Gastrocnemius medialis (tissue), 4 donors: ENCODE measurements at places on chromosomes 13 and 19. TPM values are rescaled to one million over a fixed set of nuclear protein-coding genes. Genes with fewer than 3 reads are reported as not detected.

SMIM44 gene
- not detected for total RNA-seq

COL5A3 gene
- total RNA-seq, result 7.2 TPM

PCDH8 gene
- not detected for total RNA-seq

ZNF836 gene
- total RNA-seq, result 4.9 TPM

GRCh38 chr19:50669302-50670101 is 20.3 kb downstream of the C19orf81 start:
- no peak overlapping the region for H3K4me3 ChIP-seq
- no peaks in the 10 kb centered on the region for H3K36me3 ChIP-seq
- no peak for DNase-seq
- no peaks in the 10 kb centered on the region for H3K4me1 ChIP-seq
- H3K27ac ChIP-seq, result no peak overlapping the region

DNA sequence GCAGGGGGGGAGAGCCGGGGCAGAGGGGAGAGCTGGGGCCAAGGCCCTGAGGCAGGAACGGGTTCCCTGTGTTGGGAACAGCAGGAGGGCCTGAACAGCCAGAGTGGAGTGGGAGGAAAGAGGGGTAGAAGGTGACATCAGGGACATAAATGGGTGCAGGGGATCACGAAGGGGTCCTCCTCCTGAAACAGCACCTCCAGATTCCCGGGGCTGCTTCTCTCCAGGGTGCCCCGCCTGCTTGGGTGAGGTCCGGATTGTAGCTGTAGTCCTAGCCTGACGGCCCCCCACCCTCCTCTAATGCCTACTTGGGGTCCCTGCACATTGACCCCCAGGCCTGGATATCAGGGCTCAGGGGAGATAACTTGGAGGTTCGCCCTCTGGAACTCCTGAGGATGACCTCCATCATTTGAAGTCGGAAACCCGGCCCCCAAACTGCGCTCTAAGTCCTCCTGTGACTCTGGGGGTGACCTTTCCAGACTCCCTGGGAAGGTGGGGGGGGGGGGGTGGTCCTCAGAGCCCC is 473 bp upstream of the SCN1B start:
- H3K27me3 ChIP-seq, result no peaks in the 10 kb centered on the region
- DNase-seq, result peak; percentile 56
- peaks cover 55% of the 10 kb centered on the region for H3K4me1 ChIP-seq

DNA sequence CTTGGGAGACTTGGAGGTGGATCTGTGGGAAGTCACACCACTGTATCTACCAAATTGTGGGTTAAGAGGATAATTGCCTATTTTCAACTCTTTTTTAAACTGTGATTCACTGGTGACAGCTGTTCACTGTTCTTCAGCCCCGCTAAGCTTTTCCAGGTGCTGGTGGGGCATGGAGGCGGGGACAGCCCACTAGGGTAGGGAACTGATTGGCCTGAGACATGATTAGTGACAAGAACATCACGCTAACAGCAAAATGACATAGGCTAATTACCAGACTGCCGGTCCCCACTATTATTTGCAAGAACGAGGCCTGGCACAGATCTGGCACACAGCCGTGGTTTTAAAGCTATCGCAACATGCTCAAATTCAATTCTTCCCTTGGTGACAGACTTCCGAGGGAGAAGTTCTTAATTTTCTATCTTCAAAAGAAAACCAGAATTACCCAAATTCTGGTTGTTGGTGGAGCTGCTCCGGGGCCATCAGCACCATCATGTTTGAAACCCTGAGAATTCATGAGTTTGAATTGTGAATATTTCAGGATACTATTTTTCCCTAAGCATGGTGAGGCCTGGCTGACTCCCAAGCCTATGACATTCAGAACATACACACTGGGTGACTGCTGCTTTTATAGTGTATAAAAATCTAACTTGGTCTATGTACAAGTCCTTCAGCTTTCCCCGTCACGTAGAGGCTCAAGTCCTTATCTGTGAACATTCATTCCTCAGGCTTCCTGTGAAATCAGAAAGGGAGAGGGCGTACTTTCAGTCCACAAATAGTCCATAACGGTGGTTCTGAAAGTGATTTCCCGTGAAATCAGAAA is 17.9 kb downstream of the DOCK9 start:
- H3K27me3 ChIP-seq, result no peaks in the 10 kb centered on the region
- no peak for DNase-seq
- H3K27ac ChIP-seq, result peak overlapping the region; percentile 50
- H3K36me3 ChIP-seq, result no peaks in the 10 kb centered on the region
- no peak overlapping the region for H3K4me3 ChIP-seq

DNA sequence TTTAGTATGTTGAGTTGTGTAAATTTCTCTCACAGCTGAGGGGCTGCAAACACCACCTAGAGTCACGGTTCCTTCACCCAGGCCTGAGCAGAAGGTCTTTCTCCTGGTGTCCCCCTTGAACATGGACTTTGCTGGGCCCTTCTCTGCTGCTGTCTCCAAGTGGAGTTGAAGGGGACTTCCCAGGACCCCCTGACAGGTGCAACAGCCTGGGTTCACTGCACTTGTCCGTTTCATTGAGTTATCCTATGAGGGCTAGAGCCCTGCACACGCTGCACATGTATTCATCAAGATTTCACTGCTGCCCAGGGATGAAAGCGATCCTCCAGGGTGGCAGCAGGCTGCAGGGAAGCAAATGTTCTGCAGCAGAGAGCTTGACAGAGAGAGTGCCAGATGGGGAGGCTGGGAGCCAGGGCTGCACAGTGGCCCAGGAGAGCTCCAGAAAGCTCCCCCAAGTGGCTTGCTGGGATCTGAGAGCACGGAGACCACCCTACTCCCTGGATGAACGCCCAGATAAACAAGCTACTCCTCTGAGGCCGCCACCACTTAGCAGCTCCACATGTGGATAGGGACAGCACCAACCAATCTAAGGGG is 10.3 kb downstream of the TMEM272 start:
- no peaks in the 10 kb centered on the region for H3K36me3 ChIP-seq
- H3K4me1 ChIP-seq, result no peaks in the 10 kb centered on the region
- H3K27ac ChIP-seq, result no peak overlapping the region
- no peak for DNase-seq
- H3K27me3 ChIP-seq, result no peaks in the 10 kb centered on the region

GRCh38 chr19:13783565-13784500 is 9.6 kb downstream of the C19orf53 start:
- no peak overlapping the region for H3K27ac ChIP-seq
- peaks cover 14% of the 10 kb centered on the region for H3K4me1 ChIP-seq
- no peak for DNase-seq
- no peak overlapping the region for H3K4me3 ChIP-seq
- H3K27me3 ChIP-seq, result no peaks in the 10 kb centered on the region
- peaks cover 5% of the 10 kb centered on the region for H3K36me3 ChIP-seq

GRCh38 chr13:114222461-114222968 is 12.2 kb upstream of the CDC16 start:
- H3K4me3 ChIP-seq, result no peak overlapping the region
- no peaks in the 10 kb centered on the region for H3K36me3 ChIP-seq
- DNase-seq, result no peak

GRCh38 chr13:33263484-33263883 is 22.1 kb downstream of the STARD13 start:
- H3K36me3 ChIP-seq, result no peaks in the 10 kb centered on the region
- H3K4me3 ChIP-seq, result no peak overlapping the region
- H3K4me1 ChIP-seq, result peaks cover 47% of the 10 kb centered on the region
- H3K27me3 ChIP-seq, result no peaks in the 10 kb centered on the region
- no peak for DNase-seq

DNA sequence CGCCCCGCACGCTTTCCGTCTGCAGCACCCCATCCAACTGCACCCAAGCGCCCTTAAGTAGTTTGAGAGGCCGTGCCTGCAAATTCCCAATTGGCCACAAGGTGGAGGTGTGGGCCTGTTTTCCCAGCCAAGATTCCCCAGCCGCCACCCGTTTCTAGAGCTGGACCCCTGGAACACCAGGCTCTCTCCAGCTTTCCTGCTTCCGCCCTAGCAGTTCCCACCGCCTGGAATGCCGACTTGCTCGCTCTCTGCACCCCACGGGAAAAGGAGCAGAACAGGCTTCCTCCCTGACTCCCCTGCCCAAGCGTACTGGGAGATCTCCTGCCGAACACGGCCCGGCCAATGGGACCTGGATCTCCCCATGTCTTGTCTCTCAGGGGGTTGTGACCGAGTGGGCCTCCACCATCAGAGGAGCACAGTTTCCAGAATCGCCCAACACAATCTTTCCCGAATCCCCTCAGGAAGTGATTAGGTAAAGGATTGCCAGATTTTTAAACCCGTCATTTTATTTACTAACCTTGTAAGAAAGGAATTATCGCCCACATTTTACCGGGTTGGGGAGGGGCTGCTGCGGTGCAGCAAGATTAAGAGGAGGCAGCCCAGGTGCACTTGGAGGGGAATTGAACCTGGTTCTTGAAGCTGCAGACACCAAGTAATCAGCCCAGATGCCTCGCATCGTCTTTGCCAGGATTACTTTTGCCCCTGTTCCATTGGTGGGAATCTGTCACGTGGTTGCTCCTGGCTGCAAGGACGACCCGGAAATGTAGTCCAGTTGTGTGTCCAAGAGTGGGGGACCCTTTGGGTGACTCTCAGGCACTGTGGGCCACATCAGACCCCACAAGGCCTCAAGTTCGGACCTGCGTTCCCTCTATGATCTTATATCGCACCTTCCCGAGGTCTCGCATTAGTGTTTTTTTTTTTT is 3.5 kb upstream of the NAPSA start:
- no peaks in the 10 kb centered on the region for H3K27me3 ChIP-seq
- H3K27ac ChIP-seq, result peak overlapping the region; percentile 49
- no peaks in the 10 kb centered on the region for H3K36me3 ChIP-seq
- peaks cover 3% of the 10 kb centered on the region for H3K4me1 ChIP-seq
